ENCODE measurements at places on chromosomes 6 and 20.

- peak; percentile 1 for DNase-seq
These were observed 60.0 kb downstream of the PRL start for GRCh38 chr6:22236626-22237414.

GRCh38 chr20:46122071-46122470, 4.0 kb downstream of the CD40 start:
- DNase-seq = peak; percentile 19

- no peak for DNase-seq
These were observed 51.2 kb upstream of the FRMD1 start for GRCh38 chr6:168130168-168130696.

GRCh38 chr20:9928281-9928737, 89.4 kb upstream of the PAK5 start:
- no peak for DNase-seq

DNA sequence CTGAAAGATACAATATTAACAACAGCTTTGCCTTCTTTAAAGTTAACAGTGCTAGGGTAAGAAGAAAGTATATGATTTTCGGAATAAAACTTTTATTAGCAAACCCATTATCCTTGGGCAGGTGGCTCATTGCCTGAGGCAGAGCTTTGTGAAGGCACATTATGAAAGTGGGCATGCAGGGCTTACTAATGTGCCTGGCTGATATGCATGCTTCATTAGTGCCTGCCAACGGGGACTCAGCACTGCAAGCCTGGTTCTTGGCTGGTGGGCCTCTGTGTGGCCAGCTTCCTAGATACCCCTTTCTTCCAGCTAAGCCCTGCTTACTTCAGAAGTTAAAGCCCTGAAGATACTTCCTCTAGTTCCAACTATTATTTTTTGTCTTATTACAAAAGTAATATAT, 481.6 kb downstream of the ADGRB3 start:
- no peak for DNase-seq

- DNase-seq = no peak
These were observed 20.8 kb upstream of the IBTK start for GRCh38 chr6:82268301-82268846.

DNA sequence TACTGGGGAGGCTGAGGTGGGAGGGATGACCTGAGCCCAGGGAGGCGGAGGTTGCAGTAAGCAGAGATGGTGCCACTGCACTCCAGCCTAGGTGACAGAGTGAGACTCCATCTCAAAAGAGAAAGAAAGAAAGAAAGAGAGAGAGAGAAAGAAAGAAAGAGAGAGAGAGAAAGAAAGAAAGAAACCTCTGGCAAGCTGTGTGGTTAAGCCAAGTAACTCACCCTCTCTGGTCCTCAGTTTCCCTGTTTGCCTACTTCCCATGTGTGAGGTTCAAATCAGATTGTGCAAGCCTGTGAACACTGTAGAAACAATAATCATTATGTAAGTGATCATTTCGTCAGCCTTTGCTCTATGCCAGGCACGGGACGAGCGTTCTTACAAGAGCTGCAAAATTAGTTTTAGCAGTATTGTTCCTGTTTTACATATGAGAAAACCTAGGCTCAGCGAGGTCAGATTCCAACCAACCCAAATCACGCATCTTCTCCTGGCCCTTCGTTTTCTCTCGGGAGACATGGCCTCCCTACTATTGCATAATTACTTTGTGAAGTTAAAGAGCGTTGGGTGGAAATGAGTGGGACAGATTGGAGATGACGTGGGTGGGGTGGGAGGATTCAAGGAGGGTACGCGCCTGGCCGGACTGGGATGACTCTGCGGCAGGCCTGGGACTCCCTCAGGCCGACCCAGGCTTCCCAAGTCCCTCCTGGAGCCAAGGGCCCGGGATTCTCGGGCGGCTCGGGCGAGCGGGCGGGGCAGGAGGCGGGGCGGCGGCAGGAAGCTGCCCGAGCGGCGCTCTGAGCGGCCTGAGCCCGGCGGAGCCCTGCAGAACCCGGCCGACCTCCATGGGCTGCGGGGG, at the start of gene SNX21:
Gene SNX21, plus strand, starts transcription at position 770 of the 853 bp plus-strand sequence. CDS start 121 bp downstream, outside the sequence.
- peak; percentile 90 for DNase-seq

DNA sequence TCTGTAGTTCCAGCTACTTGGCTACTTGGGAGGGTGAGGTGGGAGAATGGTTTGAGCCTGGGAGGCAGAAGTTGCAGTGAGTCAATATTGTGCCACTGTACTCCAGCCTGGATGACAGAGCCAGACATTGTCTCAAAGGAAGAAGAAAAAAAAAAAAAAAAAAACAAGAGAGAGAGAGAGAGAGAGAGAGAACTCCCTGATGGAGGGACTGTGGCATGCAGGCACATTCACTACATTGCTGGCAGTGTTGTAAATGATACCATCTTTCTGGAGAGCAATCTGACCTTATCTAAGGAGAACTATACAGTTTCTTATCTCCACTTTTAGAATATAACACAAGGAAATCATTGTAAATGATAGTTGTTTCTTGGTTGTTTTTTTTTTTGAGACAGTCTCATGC, 85.1 kb downstream of the MDN1 start:
- peak; percentile 2 for DNase-seq

DNA sequence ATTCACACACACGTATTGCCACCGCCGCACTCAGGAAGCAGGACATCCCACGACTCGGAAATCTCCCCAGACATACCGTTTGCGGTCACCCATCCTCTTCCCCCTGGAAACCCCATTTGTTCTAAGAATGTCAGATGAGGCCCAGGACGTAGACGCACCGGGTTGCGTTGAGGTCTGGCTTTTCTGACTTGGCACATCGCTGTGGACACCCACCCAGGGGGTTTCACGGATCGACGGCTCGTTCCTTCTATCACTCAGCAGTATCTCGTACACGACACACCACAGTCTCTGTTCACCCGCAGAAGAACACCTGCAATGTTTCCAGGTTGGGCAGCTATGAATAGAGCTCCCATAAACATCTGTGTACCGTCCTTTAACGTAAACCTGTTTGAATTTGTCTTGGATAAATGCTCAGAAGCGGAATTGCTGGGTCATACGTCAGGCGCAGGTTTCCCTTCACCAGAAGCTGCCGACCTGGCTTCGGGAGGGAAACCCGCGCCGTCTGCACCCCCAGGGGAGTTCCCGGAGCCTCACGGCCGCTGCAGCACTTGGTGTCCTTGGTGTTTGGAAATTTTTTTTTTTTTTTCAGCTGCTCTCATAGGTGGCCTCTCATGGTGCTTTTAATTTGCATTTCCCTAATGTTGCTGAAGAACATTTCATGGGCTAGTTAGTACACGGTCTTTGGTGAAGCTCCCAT, 9.3 kb upstream of the EEF1A2 start:
- DNase-seq = no peak

GRCh38 chr6:144176043-144176442, 25.7 kb downstream of the STX11 start:
- no peak for DNase-seq

GRCh38 chr20:13819885-13820645, 35.2 kb downstream of the NDUFAF5 start:
- peak; percentile 53 for DNase-seq

DNA sequence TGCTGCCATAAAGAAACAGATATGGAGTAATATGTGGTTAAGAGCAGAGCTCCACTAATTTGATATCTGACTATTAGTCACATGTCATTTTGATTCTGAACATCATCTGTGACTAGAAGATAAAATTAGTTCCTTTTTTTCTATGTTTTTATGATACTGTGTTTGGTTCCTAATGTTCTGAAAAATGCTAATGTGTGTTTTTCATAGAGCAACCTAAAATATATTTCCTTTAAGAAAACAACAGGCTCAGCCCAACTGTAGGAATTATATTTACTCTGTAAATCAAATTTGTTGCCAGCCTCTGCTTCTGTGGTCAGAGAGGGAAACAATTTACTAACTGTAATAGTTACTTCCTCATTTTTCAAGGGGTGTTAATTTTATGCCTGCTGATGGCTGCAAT, 33.3 kb upstream of the TXLNB start:
- no peak for DNase-seq

- DNase-seq = no peak
These were observed 5.5 kb downstream of the ADRM1 start for GRCh38 chr20:62308102-62308822.

DNA sequence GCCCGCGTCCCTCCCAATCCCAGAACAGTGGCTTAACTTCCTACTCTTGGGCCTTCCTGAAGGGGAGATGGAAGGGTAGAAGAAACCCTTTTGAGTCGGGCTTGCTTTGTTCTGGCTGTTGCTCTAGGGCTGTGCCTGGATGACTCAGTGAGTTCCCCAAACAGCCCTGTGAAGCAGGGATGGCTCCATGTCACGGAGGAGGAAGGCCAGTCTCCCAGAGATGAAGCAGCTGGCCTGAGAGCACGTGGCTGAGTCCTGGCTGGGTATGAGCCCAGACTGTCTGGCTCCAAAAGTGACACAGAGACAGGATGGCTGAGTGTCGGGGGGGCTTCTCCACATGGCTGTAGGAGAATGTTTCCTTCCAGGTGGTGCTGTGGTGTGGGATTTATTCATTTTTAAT, 4.6 kb downstream of the SYTL3 start:
- peak; percentile 90 for DNase-seq

- DNase-seq = no peak
These were observed 18.1 kb upstream of the SFT2D1 start for GRCh38 chr6:166360243-166361076.

DNA sequence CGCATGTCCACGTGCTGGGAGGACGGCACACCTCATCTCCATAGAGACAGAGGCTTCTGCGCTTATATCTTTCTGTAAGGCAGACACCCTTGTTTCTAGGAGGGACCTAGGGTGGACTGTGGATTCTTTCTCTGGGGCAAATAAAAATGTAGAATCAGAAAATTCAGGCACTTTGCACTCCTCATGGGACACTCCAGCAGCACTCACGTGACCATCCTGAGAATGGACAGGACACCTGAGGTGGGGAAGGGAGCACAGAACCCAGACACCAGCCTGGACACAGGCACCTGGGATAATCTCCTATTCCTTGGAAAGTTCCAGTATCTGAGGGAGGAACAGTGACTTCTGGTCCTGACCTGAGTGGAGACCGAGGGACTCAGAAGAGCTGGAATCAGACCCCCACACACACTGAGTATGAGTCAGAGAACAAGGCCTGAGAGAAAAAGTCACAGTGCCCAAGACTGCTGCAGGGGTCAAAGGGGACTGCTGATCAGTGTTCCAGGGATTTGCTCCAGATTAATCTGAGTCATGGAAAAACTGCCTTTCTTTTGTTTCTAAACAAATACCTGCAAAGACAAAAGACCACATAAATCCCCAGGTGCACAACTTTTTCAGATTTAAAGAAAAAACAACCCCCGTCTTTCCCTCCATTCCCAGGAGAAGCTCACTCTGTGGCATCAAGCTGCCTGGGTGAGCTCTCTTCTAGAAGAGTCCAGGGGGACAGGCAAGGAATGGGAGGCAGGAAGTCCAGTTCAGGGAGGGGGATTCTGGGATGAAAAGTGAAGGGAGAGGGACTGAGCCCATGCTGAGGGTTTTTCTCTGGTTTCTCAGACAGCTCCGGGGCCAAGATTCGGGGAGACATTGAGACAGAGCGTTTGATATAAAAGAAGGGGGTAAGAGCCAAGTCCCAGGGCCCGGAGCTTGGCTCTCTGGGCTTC, 35.6 kb upstream of the MICB start:
- no peak for DNase-seq

- DNase-seq = no peak
These were observed 19.3 kb downstream of the KCNK17 start for GRCh38 chr6:39294899-39295298.

GRCh38 chr20:20002101-20002998, 14.8 kb upstream of the NAA20 start:
- DNase-seq = no peak

- peak; percentile 42 for DNase-seq
These were observed 21.5 kb downstream of the ARHGAP40 start for GRCh38 chr20:38623061-38623460.

- no peak for DNase-seq
These were observed 127.1 kb downstream of the OPRM1 start for GRCh38 chr6:154166140-154166539.

DNA sequence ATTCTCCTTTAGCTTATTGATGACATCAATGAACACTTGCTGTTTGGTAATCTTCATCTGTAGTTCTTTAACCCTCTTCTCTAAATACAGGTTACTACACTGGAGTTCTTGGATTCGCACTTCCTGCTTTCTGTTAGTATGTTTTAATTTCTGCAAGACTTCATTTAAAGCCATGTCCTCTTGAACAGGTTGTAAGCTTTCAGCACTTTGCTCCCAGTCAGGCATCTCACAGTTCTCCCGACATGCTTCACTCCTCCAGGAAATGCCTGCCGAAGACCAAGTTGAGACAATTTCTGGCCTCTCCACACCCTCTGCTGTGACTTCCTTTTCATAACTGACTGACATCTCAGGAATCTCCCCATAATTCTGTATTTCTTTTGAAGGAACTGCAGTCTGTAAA, 15.8 kb downstream of the CAGE1 start:
- DNase-seq = no peak

DNA sequence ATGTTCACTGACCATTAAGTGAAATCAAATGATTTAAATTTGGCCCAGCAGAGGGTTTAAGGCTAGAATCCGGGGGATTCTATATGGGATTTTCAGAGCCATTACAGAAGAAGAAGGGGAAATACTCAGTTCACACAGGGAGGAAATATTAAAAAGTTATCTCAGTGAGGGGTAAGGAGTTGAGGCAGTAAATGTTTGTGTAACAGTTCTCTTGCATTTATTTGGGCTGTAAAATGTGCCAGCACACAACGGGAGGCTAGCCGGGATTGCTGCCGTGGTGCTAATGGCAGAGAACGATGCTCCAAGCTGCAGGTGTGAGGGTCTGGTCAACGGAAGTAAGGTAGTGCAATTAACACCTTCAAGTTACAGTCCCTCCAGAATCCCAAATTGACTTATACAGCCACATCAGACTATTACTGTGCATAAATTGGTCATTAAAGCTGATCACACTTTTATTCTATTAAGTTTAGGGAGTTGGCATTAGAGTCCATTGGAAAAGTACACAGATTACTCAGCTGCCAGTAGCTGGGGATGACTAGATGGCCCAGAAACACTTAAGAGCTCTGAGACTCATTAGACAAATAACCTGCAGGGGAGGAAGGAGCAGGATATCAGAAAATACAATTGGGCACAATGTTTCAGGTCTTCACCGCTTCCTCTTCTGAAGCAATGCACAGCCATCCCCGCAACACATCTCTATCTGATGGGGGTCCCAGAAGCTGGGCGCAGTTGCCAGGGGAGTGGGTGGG, 31.3 kb downstream of the PPP1R3G start:
- DNase-seq = peak; percentile 6
